ENCODE measurements at places on chromosomes 1 and 21. TPM values are rescaled to one million over a fixed set of nuclear protein-coding genes. Genes with fewer than 3 reads are reported as not detected.

Gene IGSF3
- 115 TPM for total RNA-seq

Gene ARHGEF16
- 0.16 TPM for total RNA-seq

Gene KRTAP7-1
- total RNA-seq, result not detected

Gene UROD
- 61.8 TPM for total RNA-seq

Gene TBX15
- total RNA-seq, result 1.2 TPM

Gene CLEC20A
- not detected for total RNA-seq

Gene OLFML2B
- 0.94 TPM for total RNA-seq
